ENCODE measurements at places on chromosomes 3 and 15.

GRCh38 chr15:23690450-23690852 lies 3.3 kb upstream of the NDN start:
- peak; percentile 76 for DNase-seq

GRCh38 chr15:92196342-92196741 lies 197.3 kb upstream of the ST8SIA2 start:
- DNase-seq: no peak

- no peak for DNase-seq
Observed at GRCh38 chr15:64112073-64112772, 16.4 kb downstream of the SNX1 start.

DNA sequence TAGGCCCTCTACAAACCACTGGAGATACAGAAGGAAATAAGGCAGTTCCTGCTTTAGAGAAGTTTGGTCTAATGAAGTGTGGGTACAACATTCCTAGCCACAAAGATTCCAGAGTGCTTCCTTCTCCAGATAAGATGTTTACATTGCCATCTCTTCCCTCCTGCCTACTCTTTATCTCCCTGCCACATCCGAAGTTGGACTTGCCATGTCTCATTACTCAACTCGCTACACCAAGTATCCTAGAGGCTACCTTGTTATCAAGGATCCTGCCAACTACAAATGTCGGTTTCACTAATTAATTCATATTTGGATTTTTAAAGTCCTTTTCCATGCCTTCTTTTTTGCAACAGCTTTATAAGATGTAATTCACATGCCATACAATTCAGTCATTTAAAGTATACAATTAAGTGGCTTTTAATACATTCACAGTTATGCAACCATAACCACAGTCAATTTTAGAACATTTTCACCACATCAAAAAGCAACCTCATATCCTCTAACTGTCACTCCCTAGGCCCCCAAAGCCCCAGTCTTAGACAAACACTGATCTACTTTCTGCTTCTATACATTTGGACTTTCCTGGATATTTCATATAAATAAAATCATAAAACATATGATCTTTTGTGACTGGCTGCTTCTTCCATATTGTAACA lies 53.7 kb upstream of the CSTA start:
- no peak for DNase-seq

GRCh38 chr3:76938962-76939361 lies 100.9 kb upstream of the ROBO2 start:
- DNase-seq: no peak

- no peak for DNase-seq
Observed at GRCh38 chr15:92492551-92493115, 99.0 kb downstream of the ST8SIA2 start.

- DNase-seq: no peak
Observed at GRCh38 chr3:119237299-119237698, 3.4 kb downstream of the B4GALT4 start.

DNA sequence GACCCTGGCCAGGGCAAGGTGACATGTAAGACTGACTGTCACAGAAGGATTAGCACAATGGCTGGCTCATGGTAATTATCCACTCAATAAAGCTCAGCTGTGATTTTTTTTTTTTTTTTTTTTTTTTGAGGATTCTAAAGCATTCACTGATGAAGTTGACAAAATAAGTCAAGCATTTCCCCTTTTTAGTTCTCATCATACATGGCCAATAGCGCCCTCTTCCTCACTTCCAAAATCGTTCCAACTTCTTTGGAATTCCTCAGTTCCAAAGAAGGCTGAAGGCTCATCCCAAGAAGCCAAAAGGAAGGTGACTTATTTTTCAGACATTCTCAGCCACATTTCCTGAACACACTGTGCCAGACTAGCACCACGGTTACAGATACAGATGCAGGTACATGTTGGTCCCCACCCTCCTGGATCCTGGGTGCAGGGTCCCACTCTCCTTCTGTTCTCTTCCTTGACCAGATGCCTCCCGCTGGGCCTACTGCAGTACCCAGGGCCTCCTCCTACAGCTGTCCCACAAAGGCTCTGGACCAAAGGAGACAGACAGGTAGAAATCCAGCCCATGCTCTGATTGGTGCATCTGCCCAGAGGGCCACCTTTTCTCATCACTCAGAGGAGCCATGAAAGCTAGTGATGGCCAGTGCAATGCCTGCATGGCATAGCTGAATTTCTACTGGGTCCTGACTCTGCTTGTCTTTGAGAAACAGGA lies 202.6 kb downstream of the UACA start:
- DNase-seq: no peak

DNA sequence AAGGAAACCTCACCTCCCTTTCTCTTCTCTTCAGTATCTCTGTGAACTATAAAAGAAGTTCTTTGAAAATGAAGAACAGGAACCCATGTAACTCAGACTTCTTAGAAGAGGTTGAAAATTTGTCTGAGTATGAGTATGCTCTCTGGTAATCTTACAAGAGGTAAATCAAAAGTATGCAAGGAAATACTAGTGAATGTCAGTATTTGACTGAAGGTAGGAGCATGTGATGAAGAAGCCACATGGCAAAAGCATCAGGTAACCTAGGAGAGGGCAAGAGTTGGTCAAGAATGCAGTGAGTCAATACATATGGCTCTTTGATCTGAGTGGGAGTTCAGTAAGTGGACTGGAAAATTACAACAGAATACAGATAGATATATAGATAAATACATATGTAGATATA lies 133.0 kb upstream of the NECTIN3 start:
- DNase-seq: no peak

DNA sequence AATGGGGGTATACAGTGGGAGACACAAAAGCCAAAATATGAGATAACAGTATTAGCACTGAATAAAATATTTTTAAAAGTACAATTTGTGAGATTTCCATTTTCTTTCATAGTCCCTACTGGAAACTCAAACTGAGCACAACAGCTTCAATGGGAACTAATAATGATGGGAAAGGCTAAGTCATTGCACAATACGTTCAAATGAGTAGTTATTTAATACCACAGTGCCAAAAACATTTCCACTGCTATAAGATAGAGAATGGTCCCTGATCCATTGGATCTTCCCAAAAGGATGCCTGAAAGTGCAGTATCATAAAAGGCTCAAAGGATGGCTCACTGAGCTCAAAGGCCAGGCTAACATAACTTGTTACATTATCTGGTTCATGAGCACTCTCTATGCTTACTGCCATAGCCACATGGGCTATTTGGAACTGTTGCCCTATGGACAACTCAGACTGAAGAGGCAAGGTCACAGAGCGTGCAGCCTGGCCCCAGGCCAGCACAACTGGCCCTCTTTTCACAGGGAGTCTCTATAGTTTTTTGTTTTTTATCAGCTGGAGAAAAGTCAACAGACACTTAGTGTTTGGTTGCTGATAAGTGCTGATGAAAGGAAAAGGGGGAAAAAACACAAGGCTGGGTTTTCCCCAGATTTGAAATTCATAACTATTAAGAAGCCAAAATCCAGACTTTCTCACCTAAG lies 54.1 kb upstream of the PPIB start:
- DNase-seq: no peak

DNA sequence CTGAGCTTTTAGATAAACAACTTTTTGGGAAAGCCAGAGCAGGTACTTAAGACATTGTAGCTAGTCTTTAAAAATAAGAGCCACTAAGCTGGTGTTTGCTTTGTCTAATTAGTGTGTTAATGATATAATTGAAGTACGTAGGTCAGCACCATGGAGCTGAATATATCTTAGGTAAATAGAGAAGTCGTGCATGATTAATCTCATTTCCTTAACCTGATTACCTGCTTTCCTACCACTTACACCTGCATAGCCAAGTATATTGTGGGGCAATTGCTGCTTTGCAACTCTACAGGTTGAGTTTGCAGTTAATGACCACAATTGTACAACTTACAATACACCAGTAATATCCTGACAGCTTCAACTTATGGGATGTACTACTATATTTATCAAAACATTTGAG lies 17.6 kb upstream of the TOPAZ1 start:
- no peak for DNase-seq
